ENCODE measurements at places on chromosomes 5 and 9. TPM values are rescaled to one million over a fixed set of nuclear protein-coding genes. Genes with fewer than 3 reads are reported as not detected.

DNA sequence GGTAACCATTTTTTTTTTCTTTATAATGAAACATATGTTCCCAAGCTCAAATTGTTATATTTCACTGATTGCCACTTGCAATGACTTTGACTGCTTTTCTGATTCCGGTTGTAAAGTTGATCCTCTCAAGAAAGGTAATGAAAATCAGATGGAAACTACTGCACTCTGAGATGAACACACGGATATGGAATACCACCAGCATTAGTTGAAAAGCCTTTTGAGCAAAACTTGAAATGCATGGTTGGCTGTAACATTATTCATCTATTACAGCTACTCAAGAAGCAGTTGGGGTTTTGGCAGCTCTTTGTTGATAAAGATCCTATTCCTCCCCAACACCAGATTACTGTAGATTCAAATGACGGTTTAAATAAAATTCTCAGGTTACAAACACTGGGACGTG is 591.6 kb upstream of the DMAC1 start:
- DNase-seq, result no peak

GRCh38 chr9:79731171-79731890 is 159.6 kb downstream of the TLE4 start:
- no peak for DNase-seq

DNA sequence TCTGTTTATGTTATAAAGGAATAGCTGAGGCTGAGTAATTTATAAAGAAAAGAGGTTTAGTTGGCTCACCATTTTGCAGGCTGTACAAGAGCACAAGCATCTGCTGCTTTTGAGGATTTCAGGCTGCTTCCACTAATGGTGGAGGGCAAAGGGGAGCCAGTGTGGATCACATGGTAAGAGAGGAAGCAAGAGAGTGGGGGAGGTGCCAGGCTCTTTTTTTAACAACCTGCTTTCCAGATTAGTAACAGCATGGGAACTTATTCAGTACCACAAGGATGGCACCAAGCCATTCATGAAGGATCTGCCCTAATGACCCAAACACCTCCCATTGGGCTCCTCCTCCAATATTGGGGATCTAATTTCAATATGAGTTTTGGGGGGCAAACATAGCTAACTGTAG is 40.4 kb downstream of the CCL28 start:
- DNase-seq, result no peak

GRCh38 chr9:92275541-92275940 is 18.0 kb downstream of the IARS1 start:
- DNase-seq, result no peak

DNA sequence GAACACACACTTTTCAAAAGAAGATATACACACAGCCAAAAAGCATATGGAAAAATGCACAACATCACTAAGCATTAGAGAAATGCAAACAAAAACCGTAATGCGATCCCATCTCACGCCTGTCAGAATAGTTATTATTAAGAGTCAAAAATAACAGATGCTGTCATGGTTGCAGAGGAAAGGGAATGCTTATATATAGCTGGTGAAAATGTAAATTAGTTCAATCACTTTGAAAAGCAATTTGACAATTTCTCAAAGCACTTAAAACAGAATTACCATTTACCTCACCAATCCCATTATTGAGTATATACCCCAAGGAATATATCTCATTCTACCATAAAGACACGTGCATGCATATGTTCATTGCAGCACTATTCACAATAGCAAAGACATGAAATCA is 126.8 kb upstream of the MRPS30 start:
- no peak for DNase-seq

DNA sequence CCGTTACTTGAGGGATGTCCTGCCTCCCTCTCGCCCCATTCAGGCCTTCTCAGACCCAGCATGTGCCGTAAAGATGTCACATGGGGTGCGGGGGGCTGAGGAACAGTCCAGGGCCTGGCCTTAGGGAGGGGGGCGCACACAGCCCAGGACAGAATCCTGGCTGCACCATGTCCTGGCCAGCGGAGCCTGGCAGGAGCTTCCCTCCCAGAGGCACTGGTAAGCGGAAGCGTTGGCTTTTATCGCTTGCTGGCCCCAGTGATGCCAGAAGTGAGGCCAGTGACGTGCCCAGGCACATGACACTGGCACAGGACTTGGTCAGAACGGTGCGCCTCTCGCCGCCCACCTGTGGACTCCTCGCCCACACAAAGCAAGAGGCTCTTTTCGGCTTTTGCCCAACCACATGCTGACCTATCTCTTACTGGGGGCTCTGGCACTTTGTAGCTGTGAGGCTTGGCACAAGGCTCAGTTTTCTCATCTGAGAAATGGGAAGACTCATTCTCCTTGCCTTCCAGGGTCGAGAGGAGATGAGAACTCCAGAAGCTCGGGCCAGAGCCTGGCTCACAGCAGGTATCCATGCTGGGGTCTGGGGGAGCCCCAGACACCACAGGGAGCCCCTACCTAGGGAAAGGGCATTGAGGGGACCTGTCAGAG is 59.0 kb downstream of the LMX1B start:
- no peak for DNase-seq

- no peak for DNase-seq
Measured at GRCh38 chr9:75188756-75189155, 100.4 kb downstream of the OSTF1 start.

DNA sequence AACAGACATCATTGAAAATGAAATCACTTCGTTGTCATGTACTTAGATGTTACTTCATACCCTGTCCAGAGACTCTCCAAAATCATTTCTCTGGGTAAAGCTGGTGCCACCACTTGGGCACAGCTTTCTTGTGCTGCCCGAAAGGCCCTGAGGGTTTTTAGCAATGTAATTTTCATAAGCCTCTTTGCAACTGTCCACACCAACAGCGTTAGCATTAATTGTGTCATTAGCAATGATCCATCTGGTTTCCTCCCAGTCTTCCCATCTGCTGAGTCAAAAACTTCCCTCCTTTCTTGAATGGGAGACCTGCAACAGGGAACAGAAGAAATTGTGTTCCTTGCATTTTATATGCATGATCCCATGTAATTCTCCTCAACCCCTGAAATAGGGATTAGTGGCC is 8.6 kb upstream of the MSX2 start:
- DNase-seq, result no peak

DNA sequence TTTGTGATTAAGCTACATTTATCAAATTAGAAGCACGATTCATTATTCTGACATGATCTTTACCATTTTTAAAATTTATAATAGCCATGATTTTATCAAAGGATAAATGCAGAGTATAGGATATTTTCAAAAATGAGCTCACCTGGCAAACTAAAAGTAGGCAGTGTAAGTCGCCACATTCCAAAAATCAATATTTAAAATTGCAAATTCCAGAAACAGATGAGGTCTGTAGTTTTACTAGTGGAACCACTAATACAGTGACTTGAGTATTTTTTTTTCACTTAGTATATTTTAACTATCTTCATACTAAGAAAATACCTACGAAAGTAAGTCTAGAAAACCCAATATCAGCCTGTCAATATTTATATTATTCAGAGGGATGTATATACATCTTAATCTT is 164.2 kb downstream of the PDE4D start:
- DNase-seq, result no peak

GRCh38 chr5:29185558-29185957 is 2007.9 kb upstream of the CDH6 start:
- no peak for DNase-seq

DNA sequence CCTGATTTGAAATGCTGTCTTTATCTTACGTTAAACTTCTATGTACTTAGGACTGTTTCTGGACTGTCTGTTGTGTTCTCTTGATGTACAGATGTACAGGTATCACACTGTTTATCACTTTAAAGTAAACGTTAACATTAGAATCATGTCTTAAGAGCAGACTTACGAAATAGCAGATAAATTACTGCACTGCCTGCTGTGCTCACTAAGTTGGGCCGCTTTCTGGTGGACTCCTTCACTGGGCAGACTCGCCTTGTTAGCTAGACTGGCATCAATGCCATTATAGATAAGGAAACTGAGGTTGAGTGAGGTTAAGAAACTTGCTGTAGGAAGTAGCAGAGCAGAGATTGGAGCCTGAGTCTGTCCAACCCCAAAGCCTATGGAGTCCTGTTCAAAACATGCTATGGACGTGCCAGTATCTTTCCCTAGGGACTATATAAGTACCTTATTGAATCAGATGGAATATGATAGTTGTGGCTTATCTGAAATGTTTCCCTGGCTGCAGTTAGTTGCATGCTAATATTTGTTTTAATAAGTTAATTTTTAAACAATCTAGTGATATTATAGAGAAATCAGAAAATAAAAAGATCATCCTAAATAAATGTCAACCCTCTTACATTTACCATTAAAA is 16.9 kb downstream of the ZNF618 start:
- DNase-seq, result no peak

DNA sequence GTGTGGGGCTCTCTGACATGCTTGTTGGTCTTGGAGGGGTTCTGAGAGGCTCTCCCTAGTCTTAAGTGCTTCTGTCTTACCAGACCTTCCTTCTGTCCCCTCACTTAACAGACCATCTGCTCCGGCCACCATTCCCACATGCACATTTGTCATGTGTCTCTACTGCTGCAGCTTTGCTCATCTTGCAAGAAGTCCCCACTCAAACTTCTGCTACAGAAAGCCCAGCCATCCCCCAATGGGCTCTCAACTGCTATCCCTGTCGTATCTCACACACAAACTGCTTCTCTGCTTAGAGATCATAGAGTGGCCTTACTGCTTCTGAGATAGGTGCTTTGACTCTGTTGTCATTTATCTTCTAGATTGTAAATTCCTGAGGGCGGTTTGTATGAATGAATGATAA is 69.4 kb downstream of the NUP214 start:
- DNase-seq, result no peak

DNA sequence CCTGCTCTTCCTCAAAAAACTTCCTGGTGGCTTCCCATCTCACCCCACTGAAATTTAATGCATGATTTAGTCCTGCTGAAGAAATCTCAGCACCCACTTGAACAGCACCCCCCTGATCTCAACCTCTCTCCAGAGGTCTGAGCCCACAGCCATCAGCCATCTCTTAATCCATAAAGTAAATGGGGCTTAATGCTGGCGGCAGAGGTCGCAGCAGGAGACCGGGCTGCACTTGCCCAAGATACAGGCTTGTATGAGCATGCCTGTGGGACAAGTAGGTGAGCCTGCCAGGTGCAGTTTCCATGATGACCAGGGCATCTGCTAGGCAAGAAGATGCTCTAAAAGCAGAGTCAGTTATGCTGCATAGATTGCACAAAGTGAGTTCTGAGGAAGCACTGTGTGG is 52.4 kb upstream of the CTXN3 start:
- no peak for DNase-seq

- no peak for DNase-seq
Measured at GRCh38 chr9:122200960-122201595, 27.7 kb downstream of the LHX6 start.

DNA sequence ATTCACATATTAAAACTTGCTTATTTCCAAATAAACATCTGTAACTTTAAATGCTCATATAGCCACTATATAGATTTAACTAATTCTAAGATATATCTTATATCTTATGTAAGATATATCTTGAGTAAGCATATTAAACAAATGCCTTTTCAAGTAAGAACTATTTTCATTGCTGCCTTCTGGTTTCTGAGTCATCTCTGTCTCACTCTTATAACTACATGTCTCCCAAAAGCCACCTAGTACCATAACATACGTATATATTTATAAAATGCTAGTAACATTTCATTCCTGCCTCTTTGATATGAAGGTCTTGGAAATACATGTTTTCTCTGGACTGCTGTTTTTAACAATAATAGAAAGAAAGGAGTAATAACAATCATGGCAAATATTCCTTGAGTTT is 429.5 kb downstream of the DTWD2 start:
- no peak for DNase-seq

DNA sequence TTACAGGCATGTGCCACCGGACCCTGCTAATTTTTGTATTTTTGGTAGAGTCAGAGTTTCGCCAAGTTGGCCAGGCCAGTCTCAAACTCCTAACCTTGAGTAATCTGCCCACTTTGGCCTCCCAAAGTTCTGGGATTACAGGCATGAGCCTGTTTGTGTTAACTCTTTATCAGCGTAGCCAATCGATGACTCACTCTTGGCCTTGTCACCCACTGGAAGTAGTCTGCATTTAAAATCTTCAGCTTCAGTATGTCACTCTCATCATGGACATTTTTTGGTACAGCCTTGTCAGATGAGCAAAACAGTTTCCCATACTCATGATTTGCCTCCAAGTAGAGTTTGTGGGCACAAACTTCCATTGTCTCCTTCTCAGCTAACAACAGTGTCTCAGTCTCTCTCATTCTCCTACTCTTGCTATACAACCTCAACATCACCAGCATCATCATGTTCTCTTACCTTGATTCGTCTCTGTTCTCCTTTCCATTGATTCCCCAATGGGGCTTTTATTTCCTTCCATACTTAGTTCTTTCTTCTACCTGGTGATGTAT is 22.5 kb downstream of the MUSK start:
- no peak for DNase-seq

DNA sequence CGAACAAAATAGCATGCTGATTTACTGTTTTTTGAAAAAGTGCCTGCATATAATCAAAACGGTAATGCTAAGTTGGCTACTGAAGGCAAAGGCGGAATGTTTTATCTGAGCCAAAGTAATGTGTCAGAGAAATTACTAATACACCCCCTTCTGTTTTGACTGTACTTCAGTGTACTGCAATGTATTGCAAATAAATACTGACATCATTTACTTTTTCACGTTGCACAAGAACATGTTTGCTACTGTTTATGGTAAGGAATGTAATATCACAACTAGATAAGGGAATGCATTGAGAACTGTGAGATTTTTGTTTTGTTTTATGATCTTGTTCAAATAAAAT is 813 bp upstream of the AGTPBP1 start:
- DNase-seq, result no peak

DNA sequence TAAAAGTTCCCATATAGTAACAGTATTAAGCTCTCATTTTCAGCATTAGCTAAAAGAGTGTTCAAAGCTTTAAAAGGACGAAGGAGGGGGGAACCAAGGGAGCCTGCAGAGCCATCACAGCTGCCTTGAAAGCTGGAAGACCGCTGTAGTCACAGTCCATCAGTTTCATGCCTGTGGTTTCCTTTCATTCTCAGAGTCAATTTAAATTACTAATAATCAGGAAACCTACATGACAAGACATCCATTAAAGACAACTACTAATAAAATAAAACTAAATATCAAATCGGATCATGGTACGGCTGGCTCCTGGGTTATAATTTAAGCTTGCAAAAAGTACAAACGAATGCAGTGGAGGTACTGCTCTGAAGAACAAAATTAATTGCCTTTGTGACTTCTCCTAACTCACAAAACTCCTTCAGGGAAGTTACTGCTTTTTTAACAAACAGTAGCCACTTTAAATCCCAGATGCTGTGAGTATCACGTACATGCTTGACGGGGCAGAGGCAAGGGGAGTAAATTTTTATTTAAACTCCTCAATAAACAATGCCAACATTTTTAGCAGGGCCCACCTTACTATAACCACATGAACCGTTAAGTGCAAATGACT is 213.5 kb downstream of the DENND1A start:
- no peak for DNase-seq

- peak; percentile 20 for DNase-seq
Measured at GRCh38 chr5:143051244-143052058, 281.3 kb downstream of the ARHGAP26 start.

- peak; percentile 45 for DNase-seq
Measured at GRCh38 chr9:37582548-37583157, 6.5 kb upstream of the FBXO10 start.

The FYB1 gene
- 1.6 TPM for total RNA-seq

The BARHL1 gene
- not detected for total RNA-seq

The DMRTA1 gene
- under 0.01 TPM for total RNA-seq
